ENCODE measurements at places on chromosomes 3 and 15.

GRCh38 chr3:176149567-176149966 lies 1047.7 kb downstream of the TBL1XR1 start:
- no peak for DNase-seq

DNA sequence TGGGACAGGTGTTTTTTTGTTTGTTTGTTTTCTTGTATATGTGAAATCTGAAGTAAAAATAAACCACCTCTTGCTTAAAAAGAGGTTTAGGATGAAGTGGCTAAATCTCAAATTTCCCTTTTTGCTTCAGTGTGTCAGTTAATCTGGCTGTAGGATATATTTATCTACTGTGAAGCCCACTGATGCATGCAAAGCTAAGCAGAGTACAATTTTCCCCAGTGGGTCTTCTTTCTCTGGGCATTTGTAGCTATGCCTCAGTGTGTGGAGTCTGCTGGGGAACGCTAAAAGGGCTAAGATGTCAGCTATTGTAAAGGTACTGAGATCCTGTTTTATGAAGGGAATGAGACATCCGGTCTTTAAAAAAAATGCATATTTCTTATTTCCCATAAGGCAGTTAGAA lies 190.6 kb downstream of the TCF12 start:
- DNase-seq = no peak

- no peak for DNase-seq
Measured at GRCh38 chr3:196654735-196655090, 15.2 kb downstream of the NRROS start.

GRCh38 chr3:142574665-142575064 lies 3.9 kb downstream of the ATR start:
- DNase-seq = no peak

GRCh38 chr3:15269091-15269989 lies 63.0 kb downstream of the SH3BP5 start:
- peak; percentile 27 for DNase-seq

DNA sequence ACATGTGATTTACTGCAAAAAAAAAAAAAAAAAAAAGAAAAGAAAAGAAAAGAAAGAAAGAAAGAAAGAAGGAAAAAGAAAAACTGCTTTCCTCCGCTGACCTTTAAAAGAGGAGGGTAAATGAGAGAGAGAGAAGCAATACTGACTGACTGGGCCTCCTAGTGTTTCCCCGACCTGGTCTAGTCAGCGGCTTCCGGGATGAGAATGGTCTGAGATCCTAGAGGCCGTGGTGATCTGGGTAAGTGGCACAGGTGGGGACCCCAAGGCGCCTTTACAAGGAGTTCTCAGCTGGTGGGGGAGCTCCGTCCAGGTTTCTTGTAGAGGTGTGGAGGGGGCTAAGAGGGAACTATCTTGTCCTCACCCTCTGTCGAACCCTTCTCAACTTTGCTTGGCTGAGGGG lies 223.1 kb downstream of the MEIS2 start:
- no peak for DNase-seq

DNA sequence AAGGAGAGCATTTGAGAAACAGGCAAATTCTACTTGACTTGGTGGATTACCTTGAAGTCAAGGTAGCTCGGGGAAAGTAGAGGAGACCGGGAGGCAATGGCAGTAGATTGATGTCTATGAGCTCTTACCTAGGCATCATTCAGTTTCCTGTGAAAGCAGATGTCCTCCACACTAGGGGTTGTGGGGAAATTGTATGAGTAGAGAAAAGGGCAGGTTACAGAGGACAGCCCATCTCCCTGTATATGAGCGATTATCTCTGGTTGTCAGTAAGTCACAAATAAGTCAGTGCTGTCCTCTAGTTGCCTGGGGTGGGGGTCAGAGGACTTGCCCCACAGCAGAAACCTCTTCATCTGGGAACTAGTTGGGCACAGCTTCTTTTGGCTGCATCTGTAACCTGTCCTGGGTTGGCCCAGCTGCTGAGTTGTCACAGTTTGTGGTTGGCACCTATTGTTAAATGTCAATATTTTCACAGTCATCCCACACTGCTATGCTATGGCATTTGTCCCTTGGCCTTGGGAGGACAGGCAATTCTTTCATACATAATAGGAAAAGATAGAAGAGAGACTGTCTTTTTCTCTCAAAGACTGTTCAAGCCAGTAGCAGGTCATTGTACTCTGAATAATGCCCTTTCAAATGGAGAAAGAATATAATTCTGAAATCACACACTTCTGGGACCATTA lies 53.6 kb upstream of the LRRFIP2 start:
- DNase-seq = no peak

DNA sequence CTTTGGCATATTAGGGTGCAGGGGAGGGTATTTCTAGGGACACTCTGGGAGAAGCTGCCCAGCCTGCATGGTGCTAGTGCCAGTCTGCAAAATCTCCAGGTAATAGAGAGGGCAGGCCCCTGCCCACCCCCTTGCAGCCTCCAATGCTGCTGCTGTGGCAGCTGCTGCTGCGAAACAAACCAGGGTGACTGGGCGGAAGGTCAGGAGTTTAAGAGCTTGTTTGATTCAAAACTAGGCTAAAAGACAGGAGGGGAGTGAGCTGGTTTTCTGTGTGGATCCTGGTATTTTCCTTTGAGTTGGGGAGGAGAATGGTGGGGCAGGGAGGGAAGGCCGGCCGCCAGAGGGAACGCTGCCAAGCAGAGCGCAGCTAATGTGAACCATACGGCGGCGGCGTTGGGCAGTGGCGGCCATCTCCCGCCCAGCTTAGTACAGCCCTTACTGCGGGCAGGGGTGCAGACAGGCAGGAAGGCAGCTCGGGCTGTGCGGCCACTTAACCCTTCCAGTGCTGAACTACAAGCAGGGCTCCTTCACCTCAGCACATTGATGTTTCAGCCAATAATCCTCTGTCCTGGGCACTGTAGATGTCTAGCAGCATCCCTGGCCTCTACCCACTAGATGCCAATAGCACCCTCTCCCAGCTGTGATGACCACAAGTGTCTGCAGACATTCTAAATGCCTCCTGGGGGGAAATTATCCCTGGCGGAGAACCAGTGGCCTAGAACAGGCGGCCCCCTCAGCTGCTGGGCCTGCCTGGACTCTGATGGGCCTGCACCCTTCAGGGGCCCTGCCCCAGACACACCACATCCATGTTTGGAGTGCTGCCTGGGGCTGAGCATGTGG lies 125.7 kb downstream of the EEFSEC start:
- DNase-seq = no peak

GRCh38 chr3:184954251-184954650 lies 142.3 kb downstream of the VPS8 start:
- no peak for DNase-seq

GRCh38 chr3:128709038-128709437 lies 16.9 kb upstream of the RAB7A start:
- no peak for DNase-seq

DNA sequence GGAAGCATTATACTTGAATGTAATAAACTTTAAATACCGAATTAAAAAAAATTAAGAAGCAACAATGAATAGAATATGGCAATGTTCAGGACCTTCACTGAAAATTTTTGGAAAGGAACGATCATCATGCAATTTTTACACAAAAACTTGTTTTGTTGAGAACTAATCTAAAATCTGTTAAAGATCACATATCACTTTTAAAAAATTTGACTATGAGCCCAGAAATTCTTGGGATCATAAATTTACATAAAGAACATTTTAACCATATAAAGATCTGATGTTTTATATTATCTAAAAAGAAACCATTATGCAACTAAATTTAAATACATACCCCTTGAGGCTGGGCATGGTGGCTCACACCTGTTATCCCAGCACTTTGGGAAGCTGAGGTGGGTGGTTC lies 76.2 kb upstream of the MELTF start:
- DNase-seq = no peak

GRCh38 chr15:89768071-89768500 lies 8.0 kb upstream of the MESP2 start:
- no peak for DNase-seq

DNA sequence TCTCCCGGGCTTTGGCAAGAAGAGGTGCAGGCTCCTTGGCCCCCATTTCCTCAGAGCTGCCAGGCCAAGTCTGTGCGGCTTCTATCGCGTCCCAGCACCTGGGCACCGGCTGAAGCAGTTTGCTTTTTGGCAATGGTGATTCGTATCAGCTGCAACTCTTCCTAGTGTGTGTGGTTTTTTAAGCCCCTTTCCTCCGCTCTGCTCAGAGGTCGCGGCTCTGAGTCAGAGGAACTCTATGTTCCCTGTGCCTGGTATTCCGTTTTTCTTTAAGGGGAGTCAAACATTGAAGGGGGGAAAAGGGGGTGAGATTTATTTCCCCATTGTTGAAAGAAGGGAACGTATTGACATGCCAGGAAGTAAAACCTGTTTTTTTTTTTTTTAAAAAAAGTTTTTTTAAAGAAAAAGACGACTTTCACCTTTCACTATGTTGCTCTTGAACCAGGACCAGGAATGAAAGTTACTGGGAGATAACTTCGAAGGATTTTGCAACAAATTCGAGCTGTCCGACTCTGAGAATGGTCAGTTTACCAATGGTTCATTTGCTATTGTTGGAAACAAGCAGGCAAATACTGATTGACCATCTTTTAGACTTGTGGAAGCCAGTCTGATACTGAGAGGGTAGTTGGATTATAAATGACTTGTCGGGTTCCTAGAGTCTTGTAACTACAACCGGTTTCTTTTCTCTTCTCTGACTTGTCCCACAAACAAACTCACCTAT lies 1.1 kb downstream of the ARMC8 start:
- no peak for DNase-seq

GRCh38 chr3:133805384-133805701 lies 272 bp upstream of the SRPRB start:
- DNase-seq = no peak

DNA sequence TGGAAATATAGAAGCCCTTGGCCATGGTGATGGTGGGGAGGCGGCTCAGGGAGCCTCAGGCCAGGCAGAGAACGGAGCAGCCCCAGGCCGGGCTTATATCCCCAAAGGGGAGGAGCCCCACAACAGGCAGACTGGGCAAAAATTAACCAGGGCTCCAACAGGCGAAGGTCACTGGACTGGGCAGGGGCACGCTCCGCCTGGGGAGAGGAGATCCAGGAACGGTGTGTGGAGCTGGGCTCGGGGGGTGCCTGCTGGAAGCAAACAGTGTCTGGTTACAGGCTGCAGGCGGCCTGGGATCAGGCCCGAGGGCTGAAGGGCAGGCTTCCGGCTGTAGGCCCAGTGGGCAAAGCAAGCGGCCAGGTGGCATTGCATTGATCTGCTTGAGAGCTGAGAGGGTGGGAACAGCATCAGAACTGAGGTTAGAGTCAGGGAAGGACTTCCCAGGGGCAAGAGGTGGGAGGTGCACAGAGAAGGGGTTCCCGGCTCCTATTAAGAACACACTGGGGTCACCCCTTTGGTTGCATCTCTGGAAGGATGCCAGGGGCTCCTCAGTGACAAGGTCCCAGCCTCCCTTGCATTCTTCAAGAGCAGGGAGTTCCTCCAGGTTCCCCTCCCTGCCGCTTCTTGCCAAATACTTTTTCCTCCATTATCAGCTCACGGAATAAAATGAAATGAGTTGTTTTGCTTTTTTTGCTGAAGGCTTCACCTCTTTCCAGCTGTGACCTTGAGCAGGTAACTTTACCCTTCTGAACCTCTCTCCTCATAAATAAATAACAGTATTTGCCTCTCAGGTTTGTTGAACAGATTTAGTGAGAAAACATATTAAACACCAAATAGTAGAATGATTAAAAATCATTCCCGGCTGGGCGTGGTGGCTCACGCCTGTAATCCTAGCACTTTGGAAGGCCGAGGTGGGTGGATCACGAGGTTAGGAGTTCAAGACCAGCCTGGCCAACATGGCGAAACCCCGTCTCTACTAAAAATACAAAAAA lies 7.8 kb downstream of the ANPEP start:
- no peak for DNase-seq

GRCh38 chr3:76661527-76662250 lies 378.2 kb upstream of the ROBO2 start:
- DNase-seq = no peak

- DNase-seq = no peak
Measured at GRCh38 chr3:177721864-177722785, 524.8 kb upstream of the TBL1XR1 start.

GRCh38 chr15:90981681-90982080 lies 12.7 kb downstream of the PRC1 start:
- no peak for DNase-seq

DNA sequence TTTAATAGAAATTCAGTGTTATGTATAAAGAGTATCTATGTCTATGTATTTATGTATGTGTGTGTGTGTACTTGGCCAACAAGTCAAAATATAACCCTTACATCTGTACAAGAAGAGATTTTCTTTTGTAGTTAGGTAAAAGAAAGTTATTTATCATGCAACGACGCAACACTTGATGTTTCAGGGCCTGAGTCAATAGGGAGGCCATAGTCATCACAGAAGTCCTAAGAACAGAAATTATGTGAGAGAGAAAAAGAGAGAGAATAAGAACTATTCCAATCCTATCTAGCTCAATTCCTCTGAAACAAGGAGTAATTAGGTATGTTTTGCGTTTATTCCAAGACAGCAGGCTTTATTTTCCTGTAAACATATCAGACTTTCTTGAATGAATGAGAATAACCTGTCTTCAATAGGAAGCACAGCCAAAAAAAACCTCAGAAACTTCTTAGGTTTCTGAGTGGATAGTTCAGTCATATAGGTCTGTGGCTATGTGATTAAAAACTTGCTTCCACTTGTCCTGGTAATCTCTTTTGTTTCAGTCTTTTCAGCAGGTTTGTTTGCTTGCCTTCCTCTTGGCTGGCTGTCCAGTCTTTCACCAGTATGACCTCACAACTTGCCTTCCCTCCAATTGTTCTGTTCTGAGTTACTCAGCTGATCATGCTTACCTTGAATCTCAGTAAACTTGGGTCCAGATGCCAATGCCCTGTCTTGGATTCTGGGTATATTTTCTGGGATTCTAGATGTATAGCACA lies 382.4 kb upstream of the GBE1 start:
- no peak for DNase-seq

GRCh38 chr3:111210866-111211564 lies 139.4 kb downstream of the NECTIN3 start:
- no peak for DNase-seq

DNA sequence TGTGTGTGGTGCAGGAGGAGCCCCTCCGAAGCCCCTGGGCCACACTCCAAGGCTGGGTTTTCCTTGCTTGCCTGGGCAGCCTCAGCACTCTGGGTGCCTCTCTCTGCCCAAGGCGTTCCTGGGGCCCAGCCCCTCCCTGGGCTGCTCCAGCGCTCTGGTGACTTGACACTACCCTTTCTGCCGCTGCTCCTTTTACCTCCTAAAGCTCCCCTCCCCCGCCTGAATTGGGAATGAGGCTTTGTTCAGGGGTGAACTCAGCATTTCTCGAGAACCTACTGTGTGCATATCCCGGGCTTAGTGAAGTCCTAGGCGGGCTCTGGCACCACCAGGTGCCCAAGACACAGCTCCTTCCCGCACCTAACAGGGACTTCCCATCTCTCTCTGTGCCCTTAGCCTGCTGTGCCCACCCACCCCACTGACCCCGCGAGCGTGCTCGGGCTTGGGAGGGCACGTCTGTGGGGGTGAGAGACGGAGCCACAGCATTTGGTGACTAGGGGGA lies 1.2 kb upstream of the BAHD1 start:
- DNase-seq = peak; percentile 14

DNA sequence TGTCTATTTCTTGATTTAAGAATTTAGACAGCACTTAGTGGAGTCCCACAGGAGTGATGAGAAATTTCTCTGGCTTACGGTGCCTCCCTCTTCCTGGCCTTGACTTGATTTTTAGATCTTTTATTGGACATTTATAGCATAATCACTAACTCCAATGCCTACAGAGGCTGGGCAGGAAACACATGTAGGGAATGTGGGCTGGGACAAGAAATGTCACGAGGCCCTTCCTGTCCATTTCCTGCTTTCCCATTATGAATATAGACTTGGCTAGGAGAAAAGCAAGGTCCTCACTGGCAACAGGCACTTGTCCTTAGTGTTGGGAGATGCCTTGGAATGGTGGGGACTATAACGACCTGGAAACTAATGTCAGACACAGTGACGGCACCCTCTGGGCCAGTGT lies 100.3 kb downstream of the MYLK start:
- DNase-seq = no peak

GRCh38 chr3:73056014-73056844 lies 5.2 kb upstream of the EBLN2 start:
- peak; percentile 39 for DNase-seq

Measured in HEK293T (cell line).